Stimulated activated CD4-positive, alpha-beta T cell treated with anti-CD3 and anti-CD28 coated beads, TNF-alpha, amount 100 ng/mL, for 24 hours (primary cell): ENCODE measurements at places on chromosomes 16 and 17.
A peak's percentile ranks its signal among the peaks of the same experiment; 100 is the strongest.

GRCh38 chr17:80751946-80752581 lies 207.4 kb downstream of the RPTOR start:
- DNase-seq = no peak

DNA sequence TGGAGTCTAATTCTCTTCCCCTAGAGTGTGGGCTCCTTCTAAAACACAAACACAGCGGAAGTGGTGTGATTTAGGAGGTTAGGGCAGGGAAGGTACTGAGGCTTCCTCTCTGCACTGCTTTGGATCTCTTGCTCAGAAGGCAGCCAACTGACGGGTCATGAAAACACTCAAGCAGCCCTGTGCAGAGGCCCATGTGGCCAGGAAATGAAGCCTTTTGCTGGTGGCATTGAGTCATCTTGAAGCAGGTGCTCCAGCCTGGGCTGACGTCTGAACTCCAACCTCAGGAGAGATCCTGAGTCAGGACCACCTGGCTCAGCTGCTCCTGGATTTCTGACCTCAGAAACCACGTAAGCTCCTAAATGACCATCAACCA lies 72.9 kb downstream of the MRM1 start:
- no peak for DNase-seq

GRCh38 chr16:72705801-72706200 lies 342.1 kb downstream of the ZFHX3 start:
- no peak for DNase-seq

- DNase-seq = no peak
Measured at GRCh38 chr16:84827131-84827574, 7.4 kb downstream of the CRISPLD2 start.

GRCh38 chr17:7650509-7651096 lies at the start of gene ATP1B2:
TSS of gene ATP1B2 (plus strand) at chr17:7650926. CDS start at chr17:7651519, 593 bp downstream.
- DNase-seq = peak; percentile 38

DNA sequence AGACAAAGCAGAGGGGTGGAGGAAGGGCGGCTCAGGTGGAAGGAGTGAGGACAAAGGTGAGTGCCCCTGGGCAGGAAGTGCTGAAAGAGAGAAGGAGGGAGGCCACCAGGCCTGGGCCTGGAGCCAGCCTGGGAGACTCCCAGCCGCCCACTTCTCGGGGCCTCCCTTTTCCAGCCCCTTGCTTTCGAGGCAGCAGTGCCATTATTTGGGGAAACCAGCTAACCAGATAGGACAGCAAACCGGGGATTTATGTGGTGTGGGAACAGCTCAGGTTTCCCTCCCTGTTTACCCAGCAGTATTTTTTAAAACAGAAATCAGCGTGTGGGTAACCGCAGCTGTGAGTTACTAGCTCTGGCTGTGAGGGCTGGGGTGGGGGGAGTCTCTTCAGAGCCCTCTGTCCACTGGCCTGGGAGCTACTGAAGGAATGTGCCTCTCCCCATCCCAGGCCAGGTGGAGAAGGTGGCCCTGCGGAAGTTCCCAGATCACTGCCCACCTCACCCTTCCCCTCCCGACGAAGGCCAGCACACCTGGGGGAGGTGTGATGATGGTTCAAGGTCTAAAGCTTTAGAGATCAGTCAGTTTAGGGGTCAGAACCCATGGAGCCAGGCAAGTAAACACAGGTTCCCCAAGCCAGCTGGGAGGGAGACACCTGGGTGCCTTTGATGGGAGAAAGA lies 8.4 kb upstream of the MEOX1 start:
- no peak for DNase-seq

DNA sequence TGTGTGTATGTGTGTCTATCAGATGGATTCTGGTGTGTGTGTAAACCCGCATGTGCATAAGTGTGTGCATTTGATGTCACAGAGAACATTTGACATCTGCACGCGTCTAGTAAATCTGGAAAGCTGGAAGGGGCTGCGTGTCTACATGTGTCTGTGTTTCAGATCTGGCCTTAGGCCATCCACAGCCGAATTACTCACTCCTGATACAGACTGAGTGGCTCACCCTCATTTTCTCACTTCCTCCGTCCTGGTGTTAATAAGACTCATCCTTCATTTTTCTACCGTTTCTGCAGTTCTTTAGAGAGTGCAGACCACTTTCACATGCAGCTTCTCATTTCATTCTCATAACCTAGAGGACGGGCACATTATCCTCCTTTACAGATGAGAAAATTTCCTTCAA lies 491.6 kb downstream of the CDH13 start:
- no peak for DNase-seq

GRCh38 chr17:36728030-36728991 lies 126.9 kb downstream of the MRM1 start:
- no peak for DNase-seq

DNA sequence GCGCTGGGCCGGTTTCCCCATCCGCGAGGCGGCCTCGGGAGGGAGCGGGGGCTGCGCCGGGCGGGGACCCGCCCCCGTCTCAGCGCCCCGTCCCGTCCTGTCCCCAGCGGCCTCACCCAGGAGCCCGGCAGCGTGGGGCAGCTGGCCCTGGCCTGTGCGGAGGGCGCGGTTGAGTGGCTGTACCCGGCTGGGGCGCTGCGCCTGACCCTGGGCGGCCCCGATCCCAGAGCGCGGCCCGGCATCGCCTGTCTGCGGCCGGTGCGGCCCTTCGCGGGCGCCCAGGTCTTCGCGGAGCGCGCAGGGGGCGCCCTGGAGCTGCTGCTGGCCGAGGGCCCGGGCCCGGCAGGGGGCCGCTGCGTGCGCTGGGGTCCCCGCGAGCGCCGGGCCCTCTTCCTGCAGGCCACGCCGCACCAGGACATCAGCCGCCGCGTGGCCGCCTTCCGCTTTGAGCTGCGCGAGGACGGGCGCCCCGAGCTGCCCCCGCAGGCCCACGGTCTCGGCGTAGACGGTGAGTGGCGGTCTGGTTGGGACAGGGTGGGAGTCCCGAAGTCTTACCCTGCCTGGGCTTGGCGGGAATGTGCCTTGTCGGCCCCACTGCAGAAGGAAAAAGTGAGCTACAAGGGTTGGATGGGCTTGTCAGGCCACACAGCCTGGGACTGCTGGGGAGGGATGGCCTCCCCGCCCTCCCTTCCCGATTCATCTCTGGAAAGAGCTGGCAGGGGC lies 720 bp downstream of the METRN start:
- no peak for DNase-seq

DNA sequence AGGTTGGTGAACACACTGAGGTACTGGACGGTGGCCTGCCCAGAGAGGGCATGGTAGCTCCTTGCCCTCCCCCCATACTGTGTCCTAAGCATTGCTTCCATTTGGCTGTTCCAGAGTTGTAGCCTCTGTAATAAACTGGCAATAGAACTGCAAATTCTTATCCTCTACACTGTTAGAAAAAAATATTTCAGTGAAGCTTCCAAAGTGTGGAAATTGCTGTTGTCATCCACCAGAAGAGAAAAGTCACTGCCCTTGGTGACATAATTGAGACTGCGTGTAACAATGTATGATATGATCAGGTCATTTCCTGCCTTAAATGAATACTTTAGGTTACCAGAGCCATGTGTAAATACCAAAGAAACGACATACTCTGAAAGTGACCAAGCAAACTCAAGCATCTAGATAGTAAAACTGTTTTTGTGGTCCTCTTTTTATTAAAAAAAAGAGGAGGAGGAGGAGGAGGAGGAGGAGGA lies 65.9 kb downstream of the CEP95 start:
- no peak for DNase-seq

GRCh38 chr16:27547851-27548250 lies 1.9 kb downstream of the GTF3C1 start:
- DNase-seq = no peak

DNA sequence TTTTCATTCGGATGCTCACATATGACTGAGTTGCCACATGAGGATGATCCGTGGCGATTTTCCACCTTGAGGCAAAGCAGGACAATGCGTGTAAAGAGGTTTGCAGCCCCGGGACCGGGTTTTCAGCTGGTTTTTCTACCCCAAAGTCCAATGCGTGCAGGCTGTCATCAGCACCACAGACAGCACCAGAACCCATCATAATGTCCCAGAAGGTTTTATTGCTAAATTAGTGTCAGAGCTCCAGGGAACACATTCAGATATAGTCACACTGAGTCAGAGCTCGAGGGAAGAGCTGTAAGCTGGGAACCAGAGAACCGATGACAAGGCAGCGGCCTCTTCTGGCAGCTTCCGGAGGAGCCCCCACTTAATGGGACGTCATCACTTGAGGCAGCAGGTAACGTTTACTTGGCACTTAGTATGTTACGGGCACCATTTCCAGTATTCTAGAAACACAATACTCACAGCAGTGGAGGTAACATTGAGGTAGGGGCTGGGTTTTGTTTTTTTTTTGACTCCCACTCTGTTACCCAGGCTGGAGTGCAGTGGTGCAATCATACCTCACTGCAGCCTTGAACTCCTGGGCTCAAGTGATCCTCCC lies 8.9 kb upstream of the NAGPA start:
- DNase-seq = no peak

- DNase-seq = no peak
Measured at GRCh38 chr17:77738751-77739531, 219.6 kb upstream of the TNRC6C start.

DNA sequence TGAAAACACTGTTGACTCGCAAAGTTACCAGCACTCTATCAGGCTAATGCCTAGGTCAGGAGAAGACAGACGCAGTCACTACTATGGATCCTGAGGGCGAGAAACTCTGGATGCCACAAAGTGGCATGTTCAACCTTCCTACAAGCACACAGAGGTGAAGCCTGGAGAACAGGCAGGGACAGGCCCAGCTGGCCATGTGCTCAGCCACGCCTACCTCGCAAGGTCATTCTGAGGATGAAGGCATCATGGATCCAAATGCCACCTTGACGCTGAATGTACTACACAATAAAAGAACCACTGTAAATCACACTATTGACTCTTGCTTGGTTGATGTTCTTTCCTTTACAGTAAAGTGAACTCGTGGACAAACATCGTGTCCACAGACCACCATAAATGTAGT lies 85.8 kb downstream of the ANKRD11 start:
- no peak for DNase-seq

GRCh38 chr16:75130150-75130771 lies 13.7 kb upstream of the LDHD start:
- DNase-seq = no peak

- no peak for DNase-seq
Measured at GRCh38 chr17:75518201-75518600, 1.9 kb downstream of the TSEN54 start.

DNA sequence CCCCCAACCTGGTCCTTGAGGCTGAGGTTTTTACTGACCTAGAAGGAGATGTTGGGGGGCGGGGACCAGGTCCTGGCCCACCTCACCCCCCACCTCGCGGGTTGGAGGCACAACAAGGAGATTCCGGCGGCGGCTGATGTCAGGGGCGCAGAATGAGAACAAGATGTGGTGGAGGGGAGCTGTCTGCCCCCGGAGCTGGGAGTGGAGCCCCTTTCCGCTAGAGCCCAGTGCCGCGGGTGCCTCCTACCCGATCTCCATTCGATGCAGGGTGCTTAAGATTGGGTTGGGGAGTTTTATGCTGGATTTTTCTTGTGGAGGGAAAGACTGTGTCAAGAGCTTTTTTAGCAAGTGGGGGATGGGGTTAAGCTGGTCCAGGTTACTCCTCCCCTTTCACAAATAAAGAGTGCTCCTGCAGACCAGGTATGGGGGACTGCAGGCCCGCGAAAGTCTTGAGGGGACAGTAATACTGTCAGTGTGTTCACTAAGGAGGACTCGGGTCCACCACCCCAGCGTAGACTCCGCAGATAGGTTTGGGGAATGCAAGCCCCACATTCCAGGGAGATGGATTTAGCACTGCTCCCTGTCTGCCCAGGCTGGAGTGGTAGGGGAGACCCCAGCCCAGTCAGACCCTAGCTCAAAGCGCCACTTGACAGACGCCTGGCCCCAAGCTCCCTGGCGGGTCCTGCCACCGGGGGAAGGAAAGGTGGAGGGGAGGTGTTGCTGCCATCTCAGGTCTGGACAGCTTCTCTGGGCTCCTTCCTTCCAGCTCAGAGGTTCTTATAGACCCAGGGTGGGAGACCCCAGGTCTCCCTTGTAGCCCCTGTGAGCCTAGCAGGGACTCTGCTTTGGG lies 2.0 kb downstream of the CACNA1G start:
- DNase-seq = no peak

DNA sequence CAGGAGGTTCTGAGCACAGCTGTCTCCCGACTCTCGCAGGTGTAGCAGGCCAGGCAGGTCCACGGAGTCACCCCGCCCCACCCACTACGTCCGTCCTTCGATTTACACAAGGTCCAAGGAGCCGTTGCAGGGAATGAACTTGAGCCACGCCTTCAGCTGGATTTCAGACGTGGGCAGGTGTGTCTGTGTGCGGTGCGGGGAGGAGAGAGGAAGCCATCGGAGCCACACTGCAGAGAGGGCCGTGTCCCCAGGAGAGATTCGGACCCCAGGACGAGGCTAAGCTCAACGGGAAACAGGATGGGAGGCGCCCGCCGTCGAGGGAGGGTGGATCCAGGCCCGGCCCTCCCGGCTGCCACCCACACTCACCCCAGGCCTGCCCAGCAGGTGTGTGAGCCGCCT lies 50.3 kb downstream of the RPH3AL start:
- no peak for DNase-seq

DNA sequence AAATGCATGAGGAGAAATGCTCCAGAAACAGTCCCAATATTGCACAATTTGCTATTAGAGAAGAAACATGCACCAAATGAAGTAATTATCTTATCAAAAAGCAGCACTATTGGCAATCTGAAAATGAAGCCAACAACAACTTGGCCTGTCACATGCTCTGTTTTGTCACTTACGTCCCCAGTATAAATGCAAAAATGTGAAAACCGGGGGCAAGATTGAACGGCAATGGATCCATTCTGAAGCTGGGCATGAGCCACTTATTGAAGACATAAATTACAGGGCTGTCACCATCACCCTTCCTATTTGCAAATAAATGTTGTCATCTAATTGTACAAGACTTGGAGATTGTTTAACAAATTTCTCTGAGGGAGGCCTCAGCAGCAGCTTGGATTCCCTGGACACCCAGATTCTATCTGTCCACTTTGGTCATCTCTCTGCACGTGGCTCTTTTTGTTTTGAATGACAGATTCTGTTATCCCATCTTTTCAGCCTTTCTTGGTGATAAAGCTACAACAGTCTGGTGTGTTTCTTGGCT lies 180.2 kb upstream of the CDH5 start:
- no peak for DNase-seq

GRCh38 chr16:88591577-88592021 lies 21.4 kb downstream of the ZC3H18 start:
- peak; percentile 9 for DNase-seq

DNA sequence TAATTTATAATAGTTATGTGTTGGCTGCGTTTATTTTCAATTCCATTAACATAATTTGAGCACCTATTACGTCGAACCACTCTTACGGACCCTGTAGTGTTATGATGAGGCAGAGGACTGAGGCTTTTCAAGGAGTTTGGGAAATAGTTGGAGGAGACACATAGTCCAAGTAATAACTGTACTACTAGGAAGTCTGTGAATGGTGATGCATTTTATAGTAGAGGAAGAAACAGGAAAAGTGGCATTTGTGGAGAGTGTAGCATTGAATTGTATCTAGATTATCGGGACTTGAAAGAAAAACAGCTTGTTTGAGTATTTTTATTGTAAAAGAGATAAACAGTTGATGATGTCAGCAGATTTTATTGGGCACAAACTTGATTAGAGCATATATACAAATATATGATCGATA lies 1.7 kb downstream of the NFATC3 start:
- no peak for DNase-seq

GRCh38 chr16:53502331-53503269 lies at the start of gene AKTIP:
TSS of gene AKTIP (minus strand) at chr16:53503209. CDS start at chr16:53500259, 2,950 bp downstream.
- DNase-seq = peak; percentile 64

GRCh38 chr16:72649254-72649944 lies 398.5 kb downstream of the ZFHX3 start:
- no peak for DNase-seq
